ENCODE measurements at places on chromosomes 5 and 9. TPM values are rescaled to one million over a fixed set of nuclear protein-coding genes. Genes with fewer than 3 reads are reported as not detected.

The ALDH7A1 gene
- 16.4 TPM for total RNA-seq

The GRM6 gene
- not detected for total RNA-seq

The ADAMTSL2 gene
- total RNA-seq = not detected

The HAVCR1 gene
- total RNA-seq = 0.29 TPM

The FAM169A gene
- total RNA-seq = 7.1 TPM

The GARIN3 gene
- not detected for total RNA-seq

The TAF11L5 gene
- not detected for total RNA-seq

The NOXA1 gene
- total RNA-seq = not detected

The ENTPD2 gene
- not detected for total RNA-seq

The ANGPTL2 gene
- total RNA-seq = 8.8 TPM

The OTP gene
- not detected for total RNA-seq

The PKD2L2 gene
- total RNA-seq = not detected

The PCDHB16 gene
- 3.7 TPM for total RNA-seq

The KIF12 gene
- total RNA-seq = not detected

The IL6ST gene
- 183 TPM for total RNA-seq

The PCDHGB7 gene
- 1.4 TPM for total RNA-seq

The CNOT8 gene
- total RNA-seq = 61.4 TPM

The C5orf46 gene
- total RNA-seq = 5.2 TPM

The PCDH1 gene
- total RNA-seq = 1.2 TPM

The TMEM141 gene
- 93.0 TPM for total RNA-seq

The PRDM9 gene
- total RNA-seq = 0.02 TPM

The TAL2 gene
- 0.15 TPM for total RNA-seq

The TRIM7 gene
- total RNA-seq = 0.27 TPM

The AGXT2 gene
- total RNA-seq = not detected

The GPR151 gene
- not detected for total RNA-seq

Data from H4 (cell line).